ENCODE measurements at places on chromosomes 7 and 10. TPM values are rescaled to one million over a fixed set of nuclear protein-coding genes. Genes with fewer than 3 reads are reported as not detected.

CALN1 gene
- total RNA-seq, result not detected

- no peak for DNase-seq
These were observed 229.8 kb downstream of the FOXP2 start for GRCh38 chr7:114644455-114644854.

- DNase-seq, result no peak
These were observed 68.0 kb downstream of the CXCL12 start for GRCh38 chr10:44316922-44317215.

DNA sequence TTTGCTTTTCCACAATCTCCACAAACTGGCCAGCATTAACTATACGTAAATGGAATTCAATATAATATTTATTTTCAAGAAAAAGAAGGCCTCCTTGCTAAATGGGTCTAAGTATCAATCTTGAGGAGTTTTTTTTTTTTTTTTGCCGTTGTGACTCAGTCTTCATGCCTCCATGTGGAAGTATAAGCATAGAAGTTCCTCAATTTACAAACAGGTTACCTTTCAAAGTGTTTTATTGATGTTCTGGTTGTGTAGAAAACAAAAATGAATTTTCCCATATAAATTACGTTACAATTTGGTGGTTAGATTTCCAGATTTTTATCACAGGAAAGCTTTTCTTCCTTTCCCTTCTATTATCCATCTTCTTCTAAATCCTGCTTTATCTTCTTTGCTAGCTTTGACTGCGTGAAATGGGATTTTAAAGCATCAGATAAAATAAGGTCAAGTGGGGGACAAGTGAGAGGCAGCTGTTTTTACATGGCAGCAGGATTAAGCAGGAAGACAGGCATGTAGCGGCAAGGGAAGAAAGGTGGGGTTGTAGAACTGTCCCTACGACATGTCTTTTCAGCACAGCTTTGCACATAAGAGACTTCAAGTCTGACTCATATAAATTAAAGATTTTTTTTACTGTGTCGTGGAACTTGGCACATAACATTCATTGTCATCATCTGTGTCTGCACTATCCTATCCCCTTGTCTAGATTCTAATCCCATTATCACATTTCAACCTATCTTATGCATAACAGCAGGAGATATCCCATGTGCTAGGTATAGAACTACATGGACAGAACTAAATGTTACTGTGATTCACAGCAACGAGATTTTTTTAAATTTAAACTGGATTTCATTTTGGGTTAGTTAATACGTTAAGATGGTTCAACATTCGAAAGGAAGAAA lies 135.3 kb upstream of the FAM3C start:
- no peak for DNase-seq

- DNase-seq, result no peak
These were observed 41.0 kb upstream of the STRIP2 start for GRCh38 chr7:129393255-129393654.

DNA sequence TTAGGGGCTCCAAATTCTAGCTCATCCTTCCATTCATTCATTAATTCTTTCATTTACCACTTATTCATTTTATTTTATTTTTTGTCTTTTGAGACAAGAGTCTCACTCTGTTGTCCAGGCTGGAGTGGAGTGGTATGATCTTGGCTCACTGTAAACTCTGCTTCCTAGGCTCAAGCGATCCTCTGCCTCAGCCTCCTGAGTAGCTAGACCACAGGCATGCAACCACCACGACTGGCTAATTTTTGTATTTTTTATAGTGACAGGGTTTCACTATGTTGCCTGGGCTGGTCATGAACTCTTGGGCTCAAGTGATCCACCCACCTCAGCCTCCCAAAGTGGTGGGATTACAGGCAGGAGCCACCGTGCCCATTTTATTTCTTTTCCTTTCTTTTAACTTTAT lies 31.6 kb downstream of the FGF8 start:
- DNase-seq, result no peak

DNA sequence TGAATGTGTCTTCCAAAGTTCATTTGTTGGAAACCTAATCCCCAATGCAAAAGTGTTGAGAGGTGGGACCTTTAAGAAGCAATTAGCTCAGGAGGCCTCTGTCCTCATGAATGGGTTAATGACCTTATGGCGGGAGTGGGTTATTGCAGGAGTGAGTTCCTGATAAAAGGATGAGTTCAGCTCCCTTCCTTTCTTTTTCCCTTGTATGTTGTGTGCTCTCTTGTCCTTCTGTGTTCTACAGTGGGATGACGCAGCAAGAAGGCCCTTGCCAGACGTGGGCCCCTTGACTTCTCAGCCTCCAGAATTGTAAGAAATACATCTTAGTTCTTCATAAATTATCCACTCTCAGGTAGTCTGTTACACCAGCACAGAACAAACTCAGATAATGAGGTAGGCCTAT lies 206.0 kb downstream of the DNAJC1 start:
- DNase-seq, result no peak

DNA sequence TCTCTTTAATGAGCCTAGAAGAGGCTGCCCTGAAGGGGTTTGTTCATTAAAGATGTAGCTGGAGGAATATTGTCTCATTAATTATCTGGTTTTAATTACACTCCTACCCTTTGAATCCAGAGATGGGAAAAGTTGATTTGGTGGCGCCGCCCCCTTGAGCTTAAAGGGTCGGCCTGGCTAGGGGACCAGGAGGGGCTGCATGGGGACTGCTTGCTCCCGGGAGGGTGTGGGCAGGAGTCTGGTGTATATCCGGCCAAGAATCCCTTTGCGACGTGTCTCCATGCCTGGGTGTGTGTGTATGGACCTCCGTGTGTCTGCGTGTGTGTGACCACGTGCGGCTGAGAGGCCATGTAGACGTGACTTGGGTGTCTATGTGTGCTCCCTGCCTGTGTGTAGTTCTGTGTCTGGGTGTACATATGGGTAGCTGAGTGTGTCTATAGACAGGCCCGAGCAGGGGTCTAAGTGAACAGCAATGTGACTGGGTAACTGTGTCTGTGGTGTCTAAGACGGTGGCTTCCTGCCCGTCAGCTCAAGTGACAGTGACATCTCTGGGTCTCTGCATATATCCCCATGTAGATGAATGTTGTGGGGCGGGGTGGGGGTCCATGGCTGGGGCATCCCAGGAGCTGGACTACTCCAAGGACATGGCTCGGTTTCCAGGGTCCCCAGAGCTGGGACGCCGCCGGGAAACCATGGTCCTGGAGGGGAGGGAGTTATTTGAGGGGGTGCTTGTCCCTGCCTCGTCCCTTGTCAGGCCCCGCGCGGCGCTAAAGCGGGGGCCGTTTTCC lies 10.7 kb downstream of the LBX1 start:
- no peak for DNase-seq

Data from left colon (tissue), 2 donors.